ENCODE measurements at places on chromosomes 3 and 15.

DNA sequence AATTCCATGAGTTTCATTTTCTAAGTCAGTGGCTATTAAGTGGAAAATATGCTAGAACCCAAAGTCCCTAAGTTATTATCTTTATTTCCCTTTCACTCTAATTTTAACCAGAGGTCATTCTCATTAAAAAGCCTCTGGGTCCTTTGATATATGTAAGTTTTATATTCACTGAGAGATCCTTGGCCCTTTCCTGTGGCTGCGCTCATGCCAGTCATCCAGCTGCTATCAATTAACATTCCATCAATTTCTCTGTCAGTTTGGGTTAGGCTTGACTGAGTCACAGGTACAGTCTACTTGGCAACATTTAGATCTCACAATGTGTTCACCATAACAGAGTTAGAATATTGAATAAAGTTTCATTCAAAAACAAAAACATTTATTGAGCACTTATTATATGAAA is 58.0 kb upstream of the FBN1 start:
- no peak for DNase-seq

DNA sequence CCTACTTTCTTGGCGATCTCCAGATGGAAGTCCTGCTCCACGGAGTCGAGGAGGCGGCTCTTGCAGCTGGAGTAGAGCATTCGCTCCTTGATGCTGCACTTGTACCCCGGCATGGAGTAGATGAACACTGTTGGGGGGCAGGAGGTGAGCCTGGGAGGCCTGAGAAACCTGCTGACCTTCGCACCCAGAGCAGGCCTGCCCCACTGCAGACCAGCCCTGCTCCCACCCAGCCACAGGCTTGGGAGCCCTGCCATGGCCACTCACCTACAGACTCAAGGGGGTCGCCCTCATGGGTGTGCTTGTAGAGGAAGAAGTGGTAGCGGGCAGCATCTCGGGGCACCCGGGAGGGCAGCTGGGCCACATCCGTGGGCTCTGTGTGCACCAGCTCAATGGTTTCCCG is 4.2 kb upstream of the TLR9 start:
- DNase-seq: no peak

DNA sequence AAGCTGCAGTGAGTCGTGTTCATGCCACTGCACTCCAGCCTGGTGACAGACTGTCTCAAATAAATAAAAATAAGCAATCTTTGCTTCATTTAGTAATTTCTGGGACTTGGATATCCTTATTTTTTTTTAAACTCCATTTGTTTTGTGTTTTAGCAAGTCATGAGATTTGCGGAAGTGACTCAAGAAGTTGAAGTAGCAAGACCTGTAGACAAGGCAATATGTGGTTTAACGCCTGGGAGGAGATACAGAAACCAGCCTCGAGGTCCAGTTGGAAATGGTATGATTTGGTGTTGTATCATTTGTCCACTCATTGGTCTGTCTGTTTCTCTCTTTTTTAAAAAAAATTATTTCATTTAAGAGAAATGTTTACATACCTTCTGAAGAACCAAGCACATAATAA is 16.6 kb upstream of the RPLP1 start:
- no peak for DNase-seq

DNA sequence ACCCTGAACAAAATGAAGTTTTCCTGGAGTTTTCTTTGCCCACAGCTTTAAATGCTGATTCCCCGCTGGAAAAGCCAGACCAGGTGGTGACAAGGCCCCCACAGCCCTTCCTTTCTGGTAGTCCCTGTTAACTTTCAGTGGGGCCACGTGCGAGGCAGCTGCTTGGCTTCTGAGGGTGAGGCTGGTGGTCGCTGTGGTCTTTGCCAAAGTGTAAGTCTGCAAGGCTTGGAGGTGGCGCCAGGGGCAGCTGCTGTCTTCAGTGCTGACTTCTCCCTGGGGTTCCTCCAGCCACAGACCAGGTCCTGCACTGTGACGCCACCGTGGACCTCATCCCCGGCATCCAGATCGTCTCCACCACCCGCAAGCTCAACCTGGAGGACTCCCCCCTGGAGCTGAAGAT is 54.1 kb upstream of the TAMM41 start:
- no peak for DNase-seq

GRCh38 chr3:121529308-121529707 is 16.5 kb downstream of the POLQ start:
- no peak for DNase-seq

DNA sequence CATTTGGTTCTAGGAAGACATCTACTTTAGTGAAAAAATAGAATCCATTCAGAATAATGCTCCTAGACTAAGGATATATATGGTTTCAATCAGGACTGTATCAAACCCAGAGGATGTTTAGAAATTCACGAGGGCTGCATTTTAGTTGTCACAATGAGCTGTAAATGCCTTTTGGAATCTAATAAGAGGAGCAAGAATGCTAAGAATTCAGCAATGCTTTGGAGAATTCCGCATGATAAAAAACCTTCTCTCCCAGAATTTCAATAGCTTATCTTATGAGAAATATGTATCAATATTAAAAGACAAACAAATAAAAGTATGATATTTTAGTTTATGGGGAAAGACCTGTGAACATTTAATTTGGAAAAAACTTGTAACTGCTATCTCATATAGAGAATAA is 885.1 kb downstream of the ZPLD1 start:
- no peak for DNase-seq

GRCh38 chr3:178705925-178706324 is 169.7 kb downstream of the KCNMB2 start:
- no peak for DNase-seq

GRCh38 chr3:133383175-133383574 is 16.7 kb upstream of the BFSP2 start:
- DNase-seq: no peak

GRCh38 chr15:38692789-38693062 is 128.1 kb upstream of the RASGRP1 start:
- no peak for DNase-seq
